ENCODE measurements at places on chromosomes 2 and 18.

DNA sequence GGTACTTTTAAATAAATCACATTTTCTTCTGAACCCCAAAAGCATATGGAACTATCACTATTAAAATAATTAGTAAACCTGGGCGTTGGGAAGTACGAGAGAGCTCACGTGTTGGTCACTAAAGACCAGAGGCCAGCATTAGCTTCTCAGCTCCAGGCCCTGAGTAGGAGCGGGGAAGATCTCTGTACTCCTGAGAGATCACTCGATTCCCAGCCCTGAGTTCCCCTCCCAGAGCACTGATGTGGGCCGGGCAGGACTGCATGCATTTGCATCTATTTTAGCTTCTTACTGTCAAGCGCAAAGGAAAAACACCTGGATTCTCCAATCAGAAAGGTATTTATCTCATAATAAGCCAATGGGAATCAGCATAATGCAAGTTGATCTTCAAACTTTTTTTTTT, 6.2 kb downstream of the PXDN start:
- DNase-seq: no peak

- DNase-seq: no peak
These were observed 48.8 kb downstream of the MSH2 start for GRCh38 chr2:47451790-47452189.

DNA sequence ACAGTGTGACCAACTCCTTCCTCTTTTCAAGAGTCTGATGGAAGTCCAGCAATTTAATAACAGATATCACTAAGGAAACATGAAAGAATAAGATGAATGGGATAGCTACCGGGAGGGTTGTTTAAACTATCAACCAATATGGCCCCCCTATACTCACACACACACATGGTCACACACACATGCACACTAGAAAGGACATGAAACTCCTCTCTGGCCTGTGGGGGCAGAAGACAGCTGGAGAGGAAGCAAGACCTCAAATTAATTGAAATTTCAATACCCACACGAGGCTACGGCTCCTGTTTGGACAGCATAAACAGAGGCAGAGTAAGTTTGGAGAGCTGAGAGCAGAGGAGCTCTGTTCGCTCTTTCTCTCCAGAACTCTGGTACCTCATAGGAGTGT, 34.7 kb upstream of the REEP1 start:
- no peak for DNase-seq

- DNase-seq: no peak
These were observed 1919.1 kb upstream of the PIK3C3 start for GRCh38 chr18:40035966-40036365.

GRCh38 chr2:157473581-157473980, 29.7 kb upstream of the CYTIP start:
- no peak for DNase-seq

GRCh38 chr2:36392571-36393255, 37.1 kb downstream of the CRIM1 start:
- DNase-seq: no peak

DNA sequence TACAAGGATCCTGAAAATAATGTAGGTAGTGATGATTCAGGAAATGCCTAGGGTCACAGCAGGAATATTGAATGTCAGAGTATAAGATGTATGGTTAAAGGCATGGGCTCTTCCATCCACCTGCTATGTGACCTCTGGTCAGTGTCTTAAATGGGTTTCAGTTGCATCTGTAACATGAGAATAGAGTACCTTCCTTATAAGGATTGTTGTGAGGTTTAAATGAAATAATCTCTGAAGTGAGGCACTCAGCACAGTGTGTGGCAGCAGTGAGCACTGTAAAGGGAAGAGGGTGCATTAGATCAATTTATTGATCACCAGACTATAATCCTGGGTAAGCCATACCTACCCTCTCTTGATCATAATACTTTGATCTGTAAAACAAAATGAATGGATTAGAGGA, 319.1 kb downstream of the SLC4A3 start:
- no peak for DNase-seq

DNA sequence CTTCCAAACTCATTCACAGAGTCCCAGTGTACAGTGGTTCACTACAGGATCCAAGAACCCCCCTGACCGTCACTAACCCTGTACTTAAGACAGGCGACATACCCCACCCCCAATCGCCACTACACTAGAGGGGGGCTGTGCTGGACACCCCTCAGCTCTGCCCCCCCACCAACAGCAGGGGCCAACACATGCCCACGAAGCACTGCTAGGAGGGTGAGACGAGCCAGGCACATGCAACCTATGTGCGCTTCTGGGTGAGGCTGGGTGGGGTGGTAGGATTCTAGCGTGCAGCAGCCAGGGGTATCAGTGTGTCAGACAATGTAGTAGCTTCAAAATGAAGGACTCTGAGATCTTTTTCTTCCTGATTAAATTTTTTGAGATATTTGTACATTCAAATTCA, 67.8 kb downstream of the UXS1 start:
- DNase-seq: no peak

GRCh38 chr2:205613970-205614559, 68.2 kb upstream of the NRP2 start:
- no peak for DNase-seq

GRCh38 chr2:235206980-235207579, 255.3 kb downstream of the SH3BP4 start:
- no peak for DNase-seq

DNA sequence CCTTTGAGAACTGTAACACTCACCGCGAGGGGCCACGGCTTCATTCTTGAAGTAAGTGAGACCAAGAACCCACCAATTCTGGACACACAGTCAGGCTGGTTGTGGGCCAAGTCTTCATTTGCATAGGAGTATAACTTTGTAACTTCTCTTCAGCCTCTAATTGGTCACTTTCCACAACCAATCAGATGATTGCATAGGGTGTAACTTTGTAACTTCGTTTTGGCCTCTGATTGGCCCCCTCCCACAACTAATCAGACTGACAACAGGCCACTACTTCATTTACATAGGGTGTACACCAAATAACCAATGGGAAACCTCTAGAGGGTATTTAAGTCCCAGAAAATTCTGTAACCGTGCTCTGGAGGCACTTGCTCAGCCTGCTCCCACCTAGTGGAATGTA, 77.5 kb upstream of the TCF4 start:
- no peak for DNase-seq

Data from stimulated activated CD4-positive, alpha-beta T cell treated with anti-CD3 and anti-CD28 coated beads, Interleukin-2, amount 100 ng/mL, for 48 hours (primary cell).